ENCODE measurements at places on chromosomes 6 and 20.

- no peak for DNase-seq
These were observed 132.8 kb upstream of the TNFAIP3 start for GRCh38 chr6:137734005-137734874.

DNA sequence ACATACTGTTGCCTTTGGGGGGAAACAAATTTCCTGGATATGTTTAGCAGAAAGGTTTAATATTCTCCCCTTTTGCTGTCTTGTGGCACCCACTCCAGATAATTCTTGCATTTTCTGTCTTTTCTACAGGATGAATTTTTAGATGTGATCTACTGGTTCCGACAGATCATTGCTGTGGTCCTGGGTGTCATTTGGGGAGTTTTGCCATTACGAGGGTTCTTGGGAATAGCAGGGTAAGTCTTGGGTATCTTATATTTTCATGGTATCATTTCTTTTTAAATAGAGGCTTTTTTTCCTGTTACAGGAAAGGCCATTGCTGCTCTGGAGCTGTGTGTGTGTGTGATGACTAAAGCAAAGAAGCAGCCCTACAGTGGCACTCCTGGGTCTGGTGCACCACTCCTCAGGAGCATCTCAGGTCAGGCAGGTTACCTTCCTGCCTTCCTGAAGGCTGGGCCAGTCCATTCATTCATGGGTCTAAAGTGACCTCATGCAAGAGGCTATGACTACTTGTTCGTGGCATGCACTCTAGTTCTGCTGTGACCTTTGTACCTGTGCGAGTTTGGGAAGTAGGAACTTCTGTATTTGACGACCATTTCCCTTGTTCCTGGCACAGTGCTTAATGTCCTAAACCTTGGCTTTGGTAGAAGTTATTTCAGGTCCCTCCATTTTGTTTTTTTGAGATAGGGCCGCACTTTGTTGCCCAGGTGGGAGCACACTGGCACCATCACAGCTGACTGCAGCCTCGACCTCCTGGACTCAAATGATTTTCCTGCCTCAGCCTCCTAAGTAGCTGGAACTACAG is 2.2 kb downstream of the RAB5IF start:
- DNase-seq, result no peak

- DNase-seq, result no peak
These were observed 9.3 kb downstream of the DLL1 start for GRCh38 chr6:170281331-170282292.

DNA sequence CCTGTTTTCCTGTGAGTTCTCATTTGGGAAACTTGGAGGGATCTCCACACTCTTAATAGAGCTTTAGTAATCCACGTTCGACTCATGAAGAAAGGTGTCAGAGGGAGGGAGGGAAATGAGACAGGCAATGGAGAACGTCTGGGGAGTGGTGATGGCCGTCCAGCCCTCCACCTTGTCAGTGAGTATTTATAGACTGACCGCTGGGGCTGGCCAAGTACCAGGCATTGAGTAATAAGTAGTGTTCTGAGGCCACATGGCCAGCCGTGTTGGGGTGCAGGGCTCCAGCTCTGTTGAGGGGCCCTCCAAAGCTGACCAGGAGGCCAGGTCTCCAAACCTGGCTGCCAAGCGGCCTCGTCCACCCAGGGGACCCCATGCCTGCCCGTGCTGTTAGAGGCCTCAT is 11.3 kb upstream of the DSN1 start:
- no peak for DNase-seq

- no peak for DNase-seq
These were observed 31.1 kb downstream of the LAMA2 start for GRCh38 chr6:128914051-128914450.

DNA sequence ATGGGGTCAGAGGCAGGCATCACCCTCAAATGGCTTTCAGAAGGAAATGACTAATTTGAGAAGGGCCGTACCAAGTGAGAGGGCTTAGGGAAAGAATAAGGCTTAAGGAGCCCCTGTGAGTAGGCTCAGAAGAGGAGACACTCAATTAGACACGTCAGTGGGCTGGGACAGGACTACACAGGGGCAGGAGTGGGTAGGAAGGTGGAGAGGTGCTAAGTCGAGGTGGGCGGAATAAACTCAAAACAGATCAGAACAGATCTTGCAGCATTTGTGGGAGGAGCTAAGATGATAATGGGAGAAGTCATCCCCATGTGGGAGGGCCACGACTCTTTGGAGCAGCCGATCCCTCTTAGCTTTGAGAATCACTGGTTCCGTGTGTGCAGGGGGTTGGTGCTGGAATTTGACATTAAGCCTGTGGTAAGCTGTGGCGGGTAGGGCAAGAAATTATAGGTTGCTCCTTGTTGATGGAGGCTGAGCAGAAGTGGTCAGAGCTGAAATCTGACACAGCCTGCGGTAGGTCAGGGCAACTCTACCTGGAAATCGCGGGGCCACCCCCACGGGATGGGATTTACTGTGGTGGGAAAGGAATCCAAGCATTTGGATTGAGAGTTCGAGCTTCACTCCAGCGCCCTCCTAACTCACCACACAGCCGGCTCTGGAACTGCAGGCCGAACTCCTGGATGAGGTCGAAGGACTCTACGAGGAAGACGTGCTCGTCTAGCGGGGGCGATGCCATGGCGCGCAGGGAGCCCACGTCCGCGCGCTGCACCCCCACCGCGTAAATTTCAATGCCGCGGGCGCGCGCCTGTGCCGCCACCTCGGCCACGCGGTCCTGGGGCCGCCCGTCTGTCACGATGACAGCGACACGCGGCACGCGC is 2.8 kb upstream of the RBPJL start:
- no peak for DNase-seq
